Glutamatergic neuron (in vitro differentiated cells): ENCODE measurements at places on chromosomes 6 and 20. TPM values are rescaled to one million over a fixed set of nuclear protein-coding genes. Genes with fewer than 3 reads are reported as not detected.
A peak's percentile ranks its signal among the peaks of the same experiment; 100 is the strongest.

Gene WFDC10B
- total RNA-seq = not detected

Gene COL9A3
- 78.7 TPM for total RNA-seq

Gene GABRR2
- total RNA-seq = 0.49 TPM

Gene C6orf52
- 4.1 TPM for total RNA-seq

Gene VSX1
- not detected for total RNA-seq

DNA sequence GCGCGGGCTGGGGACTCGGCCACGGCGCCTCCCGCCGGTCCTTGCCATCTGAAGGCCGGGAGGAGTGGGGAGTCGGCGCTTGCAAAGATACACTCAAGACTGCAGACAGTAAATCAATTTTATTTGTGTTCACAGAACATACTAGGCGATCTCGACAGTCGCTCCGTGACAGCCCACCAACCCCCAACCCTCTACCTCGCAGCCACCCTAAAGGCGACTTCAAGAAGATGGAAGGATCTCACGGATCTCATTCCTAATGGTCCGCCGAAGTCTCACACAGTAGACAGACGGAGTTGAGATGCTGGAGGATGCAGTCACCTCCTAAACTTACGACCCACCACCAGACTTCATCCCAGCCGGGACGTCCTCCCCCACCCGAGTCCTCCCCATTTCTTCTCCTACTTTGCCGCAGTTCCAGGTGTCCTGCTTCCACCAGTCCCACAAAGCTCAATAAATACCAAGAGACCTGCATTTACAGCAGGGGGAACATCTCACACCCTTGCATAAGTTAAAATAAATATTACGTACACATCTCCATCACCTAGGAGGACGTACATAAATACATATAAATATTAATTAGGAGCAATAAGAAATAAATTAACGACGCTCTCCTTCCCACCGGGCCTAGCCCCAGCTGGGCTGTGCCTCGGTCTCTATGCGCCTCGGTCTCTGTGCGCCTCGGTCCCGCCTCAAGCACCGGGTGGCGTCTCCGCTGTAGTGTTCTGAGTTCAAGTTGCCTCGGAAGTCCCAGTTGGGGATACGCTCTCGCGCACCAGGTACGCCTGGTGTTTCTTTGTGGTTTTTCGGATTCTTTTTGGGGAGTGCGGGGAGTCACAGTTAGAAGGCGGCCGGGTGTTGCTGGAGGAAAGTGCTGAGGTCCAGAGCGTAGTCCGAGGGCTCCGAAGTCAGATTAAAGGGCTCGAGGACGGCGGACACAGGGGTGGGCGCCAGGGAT is 889 bp upstream of the FLOT1 start:
- peak; percentile 35 for DNase-seq

- no peak for DNase-seq
Measured at GRCh38 chr6:112450663-112451062, 103.5 kb downstream of the RFPL4B start.

- no peak for DNase-seq
Measured at GRCh38 chr6:38337819-38338465, 301.8 kb downstream of the BTBD9 start.

- no peak for DNase-seq
Measured at GRCh38 chr6:7147051-7147671, 39.4 kb downstream of the RREB1 start.

DNA sequence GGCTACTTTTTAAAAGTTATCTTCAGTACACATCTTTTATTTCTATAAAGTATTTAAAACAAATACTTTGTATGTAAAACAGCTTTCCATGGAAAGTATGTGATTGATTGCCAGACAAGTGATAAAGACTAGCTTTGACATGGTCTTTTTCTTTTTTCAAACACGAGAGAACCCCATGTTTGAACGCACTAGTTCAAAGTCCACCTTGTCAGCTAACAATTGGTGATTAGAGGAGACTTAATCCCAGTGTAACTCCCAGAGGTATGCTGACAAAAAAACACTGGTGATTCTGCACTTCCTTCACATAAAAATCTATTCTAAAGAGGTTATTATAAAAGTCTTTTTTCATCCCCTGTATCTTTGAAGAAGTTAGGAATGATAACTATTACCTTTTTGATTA is 438.1 kb downstream of the GJA1 start:
- DNase-seq = no peak

DNA sequence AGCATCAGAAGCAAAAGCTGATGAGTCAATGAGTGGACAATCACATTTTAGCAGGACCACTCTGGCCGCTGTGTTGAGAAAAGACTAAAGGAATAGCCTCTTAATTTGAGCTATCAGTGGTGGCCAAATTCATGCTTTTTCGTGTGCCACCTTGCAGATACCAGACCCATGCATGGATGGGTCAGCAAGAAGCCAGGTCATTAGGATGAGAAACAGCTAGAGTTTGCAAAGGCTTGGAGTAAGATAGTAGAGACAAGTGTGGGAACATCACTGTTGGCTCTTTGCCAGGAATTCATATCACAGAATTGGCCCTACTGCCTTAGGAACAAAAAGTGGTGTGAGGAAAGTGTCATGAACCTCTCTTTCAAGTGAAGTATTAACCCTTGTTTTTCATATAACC is 25.5 kb downstream of the MRAP2 start:
- DNase-seq = no peak

DNA sequence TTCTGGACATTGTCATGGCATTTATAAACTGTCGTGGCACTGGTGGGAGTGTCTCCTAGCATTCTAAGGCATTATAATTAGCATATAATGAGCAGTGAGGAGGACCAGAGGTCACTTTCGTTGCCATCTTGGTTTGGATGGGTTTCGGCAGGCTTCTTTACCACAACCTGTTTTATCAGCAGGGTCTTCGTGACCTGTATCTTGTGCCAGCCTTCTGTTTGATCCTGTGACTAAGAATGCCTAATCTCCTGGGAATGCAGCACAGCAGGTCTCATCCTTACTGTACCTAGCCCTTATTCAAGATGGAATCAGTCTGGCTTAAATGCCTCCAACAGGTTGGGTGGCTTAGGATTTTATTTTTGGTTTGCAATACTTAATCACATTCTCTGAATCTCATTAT is 142.7 kb upstream of the GGTLC1 start:
- DNase-seq = no peak
